ENCODE measurements at places on chromosomes 7 and 10.
A peak's percentile ranks its signal among the peaks of the same experiment; 100 is the strongest.

DNA sequence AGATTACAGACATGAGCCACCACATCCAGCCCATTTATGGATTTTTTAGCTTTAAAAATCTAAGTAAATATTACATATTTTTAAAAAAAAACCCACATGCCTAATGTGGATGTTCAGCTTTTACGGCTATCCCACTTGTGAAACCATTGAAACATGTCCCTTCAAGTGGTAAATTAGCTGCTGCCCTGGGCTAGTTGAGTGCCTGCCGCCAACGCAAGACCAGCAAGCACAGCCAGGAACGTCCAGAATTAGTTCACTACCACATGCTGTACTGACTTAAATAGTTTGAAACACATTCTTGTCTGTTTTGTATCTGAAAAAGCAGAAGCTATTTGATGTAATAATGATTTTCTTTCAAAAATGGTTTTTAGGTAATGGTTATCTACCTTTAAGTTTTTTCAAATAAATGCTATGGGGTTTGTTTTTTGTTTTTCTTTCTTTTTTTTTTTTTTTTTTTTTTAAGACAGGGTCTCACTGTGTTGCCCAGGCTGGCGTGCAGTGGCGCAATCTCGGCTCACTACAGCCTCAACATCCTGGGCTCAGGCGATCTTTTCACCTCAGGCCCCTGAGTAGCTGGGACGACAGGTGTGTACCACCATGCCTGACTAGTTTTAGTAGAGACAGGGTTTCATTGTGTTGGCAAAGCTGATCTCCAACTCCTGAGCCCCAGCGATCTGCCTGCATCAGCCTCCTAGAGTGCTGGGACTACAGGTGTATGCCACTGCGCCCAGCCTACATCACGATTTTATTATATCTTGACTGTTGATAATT lies 57.0 kb downstream of the KLRG2 start:
- no peak for DNase-seq

- peak; percentile 80 for DNase-seq
These were observed 719 bp downstream of the DPY19L1 start for GRCh38 chr7:35036361-35037171.

GRCh38 chr10:71984809-71985388 lies 20.7 kb downstream of the CHST3 start:
- no peak for DNase-seq

GRCh38 chr7:50418086-50418515 lies 32.0 kb downstream of the FIGNL1 start:
- DNase-seq, result peak; percentile 88

- DNase-seq, result no peak
These were observed 921.9 kb downstream of the LRMDA start for GRCh38 chr10:76353237-76353851.

GRCh38 chr10:85557077-85557476 lies 809.5 kb downstream of the GRID1 start:
- no peak for DNase-seq

DNA sequence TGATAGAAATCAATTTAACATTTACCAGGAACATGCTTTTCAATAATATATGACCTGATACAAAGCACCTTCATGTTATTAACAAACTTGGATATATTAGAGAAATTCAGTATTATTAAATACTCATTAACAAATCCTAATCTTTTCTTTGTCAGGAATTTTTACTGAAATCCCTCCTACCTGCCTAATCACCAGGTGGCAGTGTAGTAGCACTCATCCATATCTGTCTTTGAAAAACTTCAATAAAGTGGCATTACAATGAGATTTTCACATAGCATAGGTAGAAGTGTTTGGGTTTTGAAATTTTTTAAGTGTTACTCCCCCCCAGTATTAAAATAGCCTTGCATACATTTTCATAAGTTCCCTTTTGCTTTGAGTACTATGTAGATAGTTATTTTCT lies 1246.6 kb upstream of the LRRN3 start:
- peak; percentile 3 for DNase-seq

DNA sequence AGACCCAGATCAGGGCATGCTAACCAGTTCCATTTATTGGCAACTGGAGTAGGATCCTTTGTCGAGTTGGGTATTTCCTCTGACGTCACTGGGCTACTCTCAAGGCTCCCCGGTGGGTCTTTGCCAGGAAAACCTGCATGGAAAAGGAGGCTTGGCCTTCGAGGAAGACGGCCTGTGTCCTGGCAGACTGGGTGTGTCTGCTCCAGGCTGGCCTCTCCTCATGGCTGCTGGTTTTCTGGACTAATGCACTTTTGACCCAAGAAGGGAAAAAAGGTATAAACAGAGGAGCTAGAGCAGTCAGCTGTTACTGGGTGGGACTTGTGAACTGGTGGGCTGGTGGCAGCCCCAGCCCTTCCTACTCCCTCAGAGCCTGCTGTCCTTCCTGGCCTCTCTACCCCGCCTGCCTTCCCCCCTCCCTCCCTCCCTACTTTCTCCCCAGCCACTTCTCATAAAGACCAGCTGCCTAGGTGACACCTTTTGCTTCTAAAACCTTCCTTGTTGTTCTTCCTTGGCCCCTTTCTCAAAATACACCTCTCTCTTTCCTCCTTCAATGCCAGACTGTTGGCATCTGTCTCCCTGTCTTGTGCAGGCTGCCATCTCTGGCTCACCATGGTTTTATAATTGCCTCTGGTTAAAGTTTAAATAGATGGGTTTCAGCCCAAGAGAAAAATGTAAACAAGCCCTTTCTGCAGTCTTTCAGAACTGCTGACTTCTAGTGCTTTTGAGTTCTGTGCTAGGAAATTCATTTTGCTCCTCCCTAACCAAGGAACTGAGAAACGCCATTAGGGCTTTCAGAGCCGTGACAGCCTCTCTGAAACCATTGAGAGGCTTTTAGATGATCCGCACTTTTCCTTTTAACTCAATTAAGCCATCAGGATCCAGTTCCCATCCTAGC lies 101.8 kb upstream of the MKLN1 start:
- DNase-seq, result no peak

- no peak for DNase-seq
These were observed 13.0 kb upstream of the CHST15 start for GRCh38 chr10:124106241-124106879.

- no peak for DNase-seq
These were observed 6.0 kb downstream of the COL13A1 start for GRCh38 chr10:69807696-69808095.

DNA sequence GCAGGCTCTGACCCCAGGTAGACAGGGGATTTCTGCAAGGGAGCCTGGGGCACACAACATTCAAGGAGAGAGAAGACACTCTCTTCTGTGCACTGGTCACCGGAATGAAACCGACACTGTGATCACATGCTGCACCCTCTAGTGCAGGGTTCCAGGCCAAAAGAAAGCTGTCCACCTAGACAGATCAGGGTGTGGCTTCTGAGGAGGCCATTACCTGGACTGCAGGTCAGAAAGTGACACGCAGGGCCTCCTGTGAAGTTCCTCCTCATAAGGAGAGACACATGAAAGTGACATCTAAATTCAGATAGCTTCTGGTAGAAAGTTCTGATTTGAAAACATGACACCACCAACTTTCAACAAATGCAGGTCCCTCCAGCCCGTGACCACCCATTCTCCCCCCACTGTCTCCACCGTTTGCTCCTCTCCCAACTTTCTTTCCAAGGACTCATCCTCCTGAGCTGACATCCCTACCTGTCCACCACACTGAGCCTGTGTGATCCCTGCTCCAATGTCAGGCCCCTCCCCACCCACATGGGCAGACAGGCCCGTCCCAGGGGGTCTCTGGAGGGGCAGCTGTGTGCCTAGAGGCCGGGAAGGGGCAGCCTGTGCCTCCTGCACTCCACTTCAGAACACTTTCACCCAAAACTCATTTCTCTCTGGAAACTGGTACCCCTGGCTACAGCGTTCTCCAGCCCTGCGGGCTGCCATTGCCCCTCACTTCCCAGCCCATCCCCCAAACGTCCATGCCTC lies 198.0 kb downstream of the TNS3 start:
- DNase-seq, result no peak

DNA sequence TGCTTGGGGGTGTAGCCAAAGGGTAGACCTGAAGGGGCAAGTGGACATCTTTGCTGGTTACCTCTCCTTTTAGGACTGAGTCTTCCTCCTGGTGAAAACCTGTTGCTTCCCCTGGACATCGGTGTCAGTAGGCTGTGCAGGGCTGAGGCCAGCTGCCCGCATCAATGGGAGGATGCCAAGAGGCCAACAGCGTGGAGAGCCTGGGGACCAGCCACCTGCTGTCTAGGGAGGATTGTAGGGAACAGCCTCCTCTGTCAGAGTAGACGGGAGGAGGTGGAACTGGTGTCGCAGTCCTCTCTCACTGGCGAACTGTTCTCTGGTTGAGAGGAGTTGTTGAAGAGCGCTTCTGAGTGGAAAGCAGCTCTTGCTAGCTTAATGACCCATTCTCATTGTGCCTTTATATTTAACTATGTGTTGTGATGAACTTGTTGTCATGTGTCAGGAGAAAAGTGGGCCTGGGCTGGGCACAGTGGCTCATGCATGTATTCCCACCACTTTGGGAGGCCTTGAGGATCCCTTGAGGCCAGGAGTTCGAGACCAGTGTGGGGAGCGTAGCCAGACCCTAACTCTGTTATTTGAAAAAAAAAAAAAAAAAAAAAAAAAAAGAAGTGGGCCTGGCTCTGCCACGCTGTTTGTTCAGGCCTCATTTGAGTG lies 1.8 kb downstream of the SUFU start:
- DNase-seq, result no peak

- no peak for DNase-seq
These were observed 76.2 kb downstream of the TMEM26 start for GRCh38 chr10:61376908-61377368.

DNA sequence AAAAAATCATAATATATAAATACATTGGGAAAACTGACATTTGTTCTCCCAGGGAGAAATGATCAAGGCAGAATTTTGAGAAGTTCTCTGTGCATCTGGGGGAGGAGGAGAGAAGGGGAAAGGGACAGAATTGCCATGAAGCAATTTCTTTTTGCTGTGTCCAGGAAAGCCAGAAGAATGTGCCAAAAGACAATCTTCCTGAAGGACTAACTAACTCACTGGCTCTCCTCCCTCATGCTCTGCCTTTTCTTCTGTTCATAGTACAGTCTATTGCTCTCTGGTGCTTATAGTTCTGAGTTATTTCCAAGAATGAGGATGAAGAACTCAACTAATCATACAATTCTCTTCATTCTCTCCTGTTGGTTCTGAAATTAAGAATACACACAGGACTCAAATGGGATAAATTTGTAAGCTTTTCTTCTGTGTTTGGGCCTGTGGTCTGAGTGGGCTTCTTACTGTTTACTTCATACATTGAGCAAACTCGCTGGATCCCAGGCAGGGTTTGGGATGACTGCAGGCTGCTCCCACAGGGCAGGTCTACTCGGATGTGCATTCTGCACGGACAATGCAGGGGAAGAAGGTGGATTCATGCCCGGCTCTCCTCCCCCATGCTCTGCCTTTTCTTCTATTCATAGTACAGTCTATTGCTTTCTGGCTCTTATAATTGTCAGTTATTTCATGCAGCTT lies 22.2 kb upstream of the FAM171A1 start:
- no peak for DNase-seq

DNA sequence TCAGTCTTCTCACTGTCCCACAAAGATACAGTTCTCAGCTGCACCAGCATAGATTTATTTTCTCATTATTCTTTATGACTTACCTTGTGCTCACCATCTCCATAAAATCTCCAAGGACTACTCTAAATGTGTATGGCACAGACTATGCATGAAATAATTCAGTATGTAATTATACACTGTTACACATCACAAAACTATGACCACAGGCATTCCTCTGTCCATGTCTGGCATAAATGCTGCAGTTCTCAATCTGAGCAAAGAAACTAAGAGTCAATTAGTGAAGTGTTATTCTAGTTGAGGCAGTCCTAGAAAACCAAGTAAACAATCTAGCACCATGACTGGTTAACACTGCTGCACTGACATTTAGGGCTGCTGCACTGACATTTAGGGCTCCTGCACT lies 2.7 kb downstream of the CYCS start:
- no peak for DNase-seq

DNA sequence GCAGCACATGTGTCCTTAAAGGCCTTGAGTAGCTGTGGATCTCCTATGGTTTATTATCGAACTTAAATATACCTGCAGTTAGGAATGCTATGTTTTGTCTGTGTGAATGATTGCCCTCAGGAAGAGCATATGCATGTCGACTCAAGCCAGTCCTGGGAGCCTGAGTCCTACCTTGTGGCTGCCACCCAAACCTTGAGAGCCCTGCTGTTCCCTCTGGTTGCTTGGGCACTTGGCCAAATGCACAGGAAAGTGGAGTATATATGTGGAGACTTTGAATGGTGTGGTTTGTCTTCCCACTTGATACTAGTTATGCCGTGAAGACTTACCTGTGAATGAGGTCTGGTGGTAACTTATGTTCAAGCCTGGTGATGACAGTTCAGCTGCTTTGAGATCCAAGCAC lies 409.8 kb downstream of the LRMDA start:
- DNase-seq, result no peak

GRCh38 chr7:128167042-128167701 lies 73.9 kb upstream of the LEP start:
- no peak for DNase-seq

GRCh38 chr7:99825873-99826272 lies 1.9 kb upstream of the CYP3A43 start:
- DNase-seq, result no peak

DNA sequence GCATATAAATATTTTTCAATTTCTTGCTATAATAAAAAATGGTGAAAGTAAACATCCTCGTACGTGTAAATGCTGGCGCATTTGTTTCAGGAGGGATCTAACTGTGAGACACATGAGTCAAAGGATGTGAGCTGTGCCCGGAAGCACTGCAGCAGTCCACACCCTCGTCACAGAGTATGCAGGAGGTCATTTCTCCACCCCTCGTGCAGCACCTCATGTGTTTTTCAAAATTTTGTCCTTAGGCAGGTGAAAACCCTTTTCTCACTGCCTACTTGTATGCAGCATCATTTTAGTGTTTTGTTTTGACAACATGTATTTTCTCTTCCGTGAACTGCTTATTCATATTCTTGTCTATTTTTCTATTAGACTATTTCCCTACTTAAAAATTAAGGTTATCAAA lies 162.7 kb downstream of the AVL9 start:
- no peak for DNase-seq

GRCh38 chr10:75827587-75828021 lies 396.2 kb downstream of the LRMDA start:
- no peak for DNase-seq

- DNase-seq, result peak; percentile 81
These were observed 551 bp downstream of the WASL start for GRCh38 chr7:123748171-123748733.

- no peak for DNase-seq
These were observed 81.3 kb upstream of the SFMBT2 start for GRCh38 chr10:7491949-7492659.

GRCh38 chr10:124157271-124157681 lies 63.9 kb upstream of the CHST15 start:
- DNase-seq, result no peak

DNA sequence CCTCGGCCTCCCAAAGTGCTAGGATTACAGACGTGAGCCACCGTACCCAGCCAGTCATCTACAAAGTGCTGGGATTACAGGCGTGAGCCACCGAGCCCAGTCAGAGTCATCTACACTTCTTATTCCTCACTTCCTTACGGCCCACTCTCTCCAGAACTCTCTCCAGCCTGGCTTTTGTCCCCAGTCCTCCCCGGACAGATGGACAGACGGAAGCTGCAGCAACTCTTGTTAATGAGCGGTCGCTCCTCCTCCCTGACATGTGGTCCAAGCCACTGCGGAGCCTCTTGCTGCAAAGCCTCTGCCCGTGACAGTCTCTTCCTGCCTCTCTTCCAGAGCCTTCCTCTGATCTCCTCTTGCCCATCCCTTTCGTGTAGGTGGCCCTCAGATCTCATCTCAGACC lies 45.9 kb downstream of the TMEM270 start:
- DNase-seq, result no peak

GRCh38 chr7:74289659-74290552 lies 699 bp downstream of the CLIP2 start:
- DNase-seq, result peak; percentile 28

Data from erythroblast (primary cell).